ENCODE measurements at places on chromosomes 3 and 15.

DNA sequence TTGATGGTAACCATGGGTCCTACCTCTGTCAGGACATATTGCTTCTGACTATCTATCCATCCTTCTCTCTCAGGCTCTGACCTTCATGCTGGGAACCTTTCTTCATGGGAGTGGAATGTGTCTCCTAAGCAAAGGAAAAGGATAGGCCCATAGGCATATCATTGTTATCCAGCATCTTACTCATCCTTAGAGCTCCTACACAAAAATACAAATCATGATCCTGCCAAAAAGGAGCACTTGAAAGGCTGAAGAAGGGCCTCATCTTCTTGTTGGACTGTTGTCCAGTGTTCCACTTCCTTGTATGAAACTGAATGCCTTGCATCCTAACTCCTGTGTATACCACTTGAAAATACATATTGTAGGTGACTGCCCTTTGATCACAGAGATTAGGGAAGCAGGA, 96.1 kb upstream of the SOX2 start:
- no peak for DNase-seq

- DNase-seq: no peak
Measured at GRCh38 chr15:23671481-23671880, 15.6 kb downstream of the NDN start.

DNA sequence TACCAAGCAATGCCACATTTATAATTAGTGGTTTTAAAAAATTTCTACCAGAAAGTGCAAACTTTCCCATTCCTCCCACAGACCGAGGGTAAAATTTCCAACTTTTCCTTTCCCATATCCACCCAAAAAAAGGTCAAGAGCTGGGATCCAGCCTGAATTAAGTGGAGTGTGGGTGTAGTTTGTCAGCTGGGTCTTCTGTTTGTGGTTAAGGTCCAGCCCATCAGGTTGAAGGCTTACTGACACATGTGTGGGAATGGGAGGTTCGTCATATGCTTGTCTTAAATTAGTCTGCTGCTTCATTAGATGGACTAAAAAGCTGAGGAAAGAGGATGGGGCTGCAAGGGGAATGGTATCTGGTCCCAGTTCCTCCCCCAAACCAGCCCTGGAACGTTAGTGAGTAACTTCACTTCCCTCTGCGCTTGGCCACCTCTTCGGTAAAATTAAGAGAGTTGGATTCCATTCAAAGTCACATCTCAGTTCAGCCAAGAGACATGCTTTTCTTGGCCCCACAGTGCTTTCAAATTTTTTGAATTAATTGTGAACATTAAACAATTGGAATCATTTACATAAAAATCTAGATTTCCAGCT, 59.0 kb upstream of the PLCL2 start:
- DNase-seq: no peak

GRCh38 chr3:39164414-39164813, 11.0 kb upstream of the CSRNP1 start:
- DNase-seq: no peak

DNA sequence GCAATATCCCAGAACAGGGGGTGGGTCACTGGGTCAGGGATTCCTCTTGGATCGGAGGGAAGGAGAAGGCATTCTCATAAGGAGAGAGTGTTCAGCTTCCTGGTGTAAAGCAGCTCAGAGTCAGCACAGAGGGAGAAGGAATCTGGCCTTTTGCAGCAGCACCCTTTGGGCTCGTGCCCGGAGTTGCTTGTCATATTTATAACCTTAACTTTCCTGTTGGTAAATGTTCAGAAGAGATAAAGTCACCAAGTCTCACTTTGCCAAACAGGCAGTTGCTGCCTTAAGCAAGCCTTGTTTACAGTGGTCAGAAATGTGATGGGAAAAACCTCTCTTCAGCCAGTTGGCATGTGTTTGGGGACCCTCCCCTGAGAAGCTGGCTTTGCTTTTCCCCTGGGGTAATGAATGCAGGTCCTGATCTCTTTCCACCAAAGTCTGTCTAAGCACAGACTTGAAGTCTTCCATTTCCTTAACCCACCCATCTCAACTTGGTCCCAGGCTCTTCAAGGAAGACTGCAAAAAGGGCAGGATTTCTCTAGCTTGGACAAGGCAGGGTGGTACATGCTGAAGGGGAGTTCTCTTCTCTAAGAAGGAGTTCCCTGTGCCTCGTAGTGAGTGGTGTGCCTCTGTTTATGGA, 206.9 kb upstream of the BHLHE40 start:
- no peak for DNase-seq

- no peak for DNase-seq
Measured at GRCh38 chr15:41893422-41894250, at the start of gene SPTBN5. Gene SPTBN5, minus strand, starts transcription at chr15:41894053. Its CDS starts 556 bp downstream, at chr15:41893497.

DNA sequence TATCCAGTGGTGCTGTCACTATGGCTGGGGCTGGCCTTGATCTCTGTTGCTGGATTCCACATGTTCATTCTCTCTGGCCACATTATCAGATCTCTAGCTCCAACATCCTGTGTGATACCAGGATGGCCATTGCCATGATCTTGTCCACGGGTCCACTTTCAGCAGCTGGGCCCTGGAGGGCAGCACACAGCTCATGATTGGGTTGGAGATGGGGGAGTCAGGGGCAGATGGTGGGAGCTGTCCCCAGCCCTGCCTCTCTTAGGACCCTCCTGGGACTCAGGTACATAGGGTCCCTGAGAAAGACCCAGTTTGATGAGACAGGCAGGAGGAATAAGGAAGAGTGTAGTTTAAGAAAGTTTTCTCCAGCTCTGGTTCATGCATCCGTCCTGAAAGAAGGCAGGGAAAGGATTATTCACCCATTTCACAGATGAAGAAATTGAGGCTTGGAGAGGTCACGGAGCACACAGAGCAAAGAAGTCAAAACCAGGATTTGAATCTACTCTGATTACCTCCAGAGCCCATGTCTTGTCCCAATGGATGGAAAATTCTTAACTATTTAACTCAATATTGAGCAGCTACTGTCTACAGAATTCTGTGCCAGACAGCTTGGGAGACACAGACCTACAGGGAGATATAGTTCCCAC, 100.5 kb downstream of the LINGO1 start:
- no peak for DNase-seq

DNA sequence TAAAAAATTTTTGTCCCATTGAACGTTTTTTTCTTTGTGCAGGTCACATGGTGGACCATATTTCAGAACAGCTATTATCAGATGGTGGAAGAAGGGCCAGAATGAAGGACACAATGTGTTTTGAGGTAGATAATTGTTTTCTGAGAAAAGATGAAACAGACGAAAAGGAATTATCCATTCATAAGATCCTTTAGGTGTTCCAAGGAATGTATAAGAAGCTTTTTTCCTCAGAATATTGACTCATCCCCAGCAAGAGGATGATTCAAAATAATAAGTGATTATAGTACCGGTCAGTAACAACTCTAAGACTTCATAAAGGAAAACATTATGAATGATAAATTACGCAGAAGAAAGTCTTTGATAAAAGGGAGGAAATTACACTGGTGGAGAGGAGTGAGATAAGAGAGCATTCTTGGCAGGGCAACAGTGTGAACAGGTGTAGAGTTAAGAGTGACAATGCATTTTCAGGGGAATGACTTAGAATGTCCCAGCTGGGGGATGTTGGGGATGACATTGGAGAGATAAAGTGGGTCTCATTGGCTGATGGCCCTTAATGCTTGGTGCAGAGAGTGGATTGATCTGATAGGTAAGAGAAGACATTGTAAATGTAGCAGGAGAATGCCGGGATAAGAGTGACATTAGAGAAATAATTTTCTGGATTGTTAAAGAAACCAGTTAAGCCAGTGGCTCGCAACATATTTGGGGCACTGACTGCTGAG, 27.0 kb upstream of the AQP9 start:
- no peak for DNase-seq

DNA sequence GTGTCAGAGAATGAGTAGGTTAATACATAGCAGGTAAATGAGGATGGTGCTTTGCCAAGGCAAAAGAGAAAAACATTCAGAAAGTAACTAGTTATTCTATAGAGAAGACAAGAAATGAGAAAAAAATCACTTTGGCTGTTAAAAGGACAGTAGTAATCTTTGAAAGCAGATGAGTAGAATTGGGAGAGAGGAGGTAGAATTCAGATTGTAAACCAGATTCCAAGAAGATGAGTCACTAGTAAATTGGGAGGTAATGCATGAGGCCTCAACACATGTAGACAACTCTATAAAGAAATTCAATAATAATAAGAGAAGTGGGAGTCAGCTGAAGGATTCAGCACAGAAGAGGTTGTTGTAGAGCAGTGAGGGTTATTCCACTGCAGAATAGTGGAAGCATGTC, 81.4 kb downstream of the MBNL1 start:
- no peak for DNase-seq

DNA sequence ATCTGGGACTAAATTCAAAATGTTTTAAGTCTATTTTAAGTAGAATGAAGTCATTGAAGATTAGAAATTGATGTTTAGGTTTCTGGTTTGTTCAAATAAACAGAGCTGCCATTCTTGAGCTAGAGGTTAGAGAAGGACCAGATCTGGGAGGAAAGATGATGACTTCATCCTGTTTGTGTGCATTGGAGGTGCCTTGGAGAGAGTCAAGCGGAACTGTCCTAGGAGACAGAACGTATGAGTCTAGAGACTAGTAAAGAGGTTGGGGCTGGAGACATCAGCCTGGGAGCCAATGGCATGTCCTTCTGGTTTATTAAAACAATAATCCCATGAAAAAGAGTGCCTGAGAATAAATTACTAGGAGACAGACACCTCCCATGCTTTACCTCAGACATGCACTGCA, 303.4 kb downstream of the KBTBD8 start:
- no peak for DNase-seq

GRCh38 chr3:171652932-171653331, 157.4 kb downstream of the PLD1 start:
- no peak for DNase-seq

- DNase-seq: no peak
Measured at GRCh38 chr15:95973566-95974256, 356.8 kb upstream of the NR2F2 start.

DNA sequence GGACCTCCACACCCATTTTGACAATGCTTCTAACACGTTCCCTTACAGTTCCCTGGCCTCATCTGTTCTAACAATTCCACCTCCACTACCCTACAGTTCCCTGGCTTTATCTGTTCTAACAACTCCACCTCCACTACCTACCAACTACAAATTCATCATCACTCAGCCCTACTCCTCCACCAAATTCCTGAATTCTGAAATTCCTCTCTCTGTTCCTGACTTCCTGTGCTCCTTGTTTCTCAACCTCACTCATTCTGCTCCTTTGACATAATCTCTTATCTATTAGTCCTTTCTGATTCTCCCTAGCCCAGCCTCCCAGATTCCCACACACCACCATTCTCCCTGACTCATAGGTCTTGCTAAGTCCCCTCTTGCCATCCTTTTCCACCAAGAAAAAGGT, 22.5 kb downstream of the UPK1B start:
- DNase-seq: no peak

DNA sequence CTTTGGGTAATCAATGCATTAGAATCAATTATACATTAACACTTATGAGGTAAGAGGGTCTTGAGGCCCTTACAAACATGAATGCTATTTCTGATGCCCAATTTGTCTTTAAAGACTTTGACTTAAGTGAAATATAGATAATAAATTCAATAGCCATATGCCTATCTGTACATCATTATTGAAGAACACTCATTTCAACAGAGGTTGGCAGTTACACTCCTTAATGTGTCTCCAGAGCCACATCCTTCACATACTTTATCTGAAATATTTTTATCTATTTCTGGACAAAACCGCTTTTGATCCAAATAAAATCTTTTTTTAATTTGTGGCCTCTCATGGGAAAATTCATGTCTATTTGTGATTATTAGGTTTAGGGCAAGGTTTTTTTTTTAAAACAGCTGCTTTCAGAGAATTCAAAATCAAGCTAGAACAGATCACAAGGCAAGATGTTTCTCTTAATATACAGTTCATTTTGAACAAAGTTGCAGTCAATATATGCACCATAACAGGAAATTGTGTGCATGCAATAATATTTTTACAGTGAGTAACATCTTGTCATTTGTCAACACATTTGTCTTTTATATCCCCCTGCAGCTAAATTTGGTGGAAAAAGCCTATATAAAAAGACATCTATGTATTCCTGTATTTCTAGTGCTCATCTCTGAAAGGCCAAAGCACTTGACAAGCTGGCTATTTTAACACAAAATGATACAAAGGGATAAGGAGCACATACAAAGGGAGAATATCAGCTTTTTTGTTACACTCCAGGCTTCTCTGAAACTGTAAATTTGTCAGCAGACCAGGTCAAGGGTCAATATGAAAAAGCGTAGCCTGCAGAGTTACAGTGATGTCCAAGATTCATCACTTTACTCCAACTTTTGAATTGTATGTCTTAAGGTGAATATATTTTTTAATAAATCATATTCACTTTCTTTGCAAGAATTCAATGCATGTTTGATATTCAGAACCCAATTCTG, 146.2 kb upstream of the DPH6 start:
- no peak for DNase-seq

DNA sequence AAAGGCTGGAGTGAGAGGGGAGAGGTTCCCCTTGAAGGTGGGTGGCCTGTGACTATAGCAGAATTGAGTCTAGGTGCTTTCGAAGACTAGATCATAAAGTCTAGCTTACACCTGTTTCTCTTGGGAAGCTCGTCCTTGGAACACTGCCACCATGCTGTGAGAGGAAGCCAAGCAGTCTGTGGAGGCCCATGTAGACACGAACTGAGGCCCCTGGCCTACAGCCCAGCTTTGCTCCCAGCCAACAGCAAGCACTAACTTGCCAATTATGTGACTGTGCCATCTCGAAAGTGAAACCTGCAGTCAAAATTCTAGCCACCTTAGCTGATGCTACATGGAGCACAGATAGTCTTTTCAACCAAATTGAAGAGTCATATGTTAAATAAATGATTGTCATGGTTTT, 190.5 kb upstream of the NECTIN3 start:
- no peak for DNase-seq

DNA sequence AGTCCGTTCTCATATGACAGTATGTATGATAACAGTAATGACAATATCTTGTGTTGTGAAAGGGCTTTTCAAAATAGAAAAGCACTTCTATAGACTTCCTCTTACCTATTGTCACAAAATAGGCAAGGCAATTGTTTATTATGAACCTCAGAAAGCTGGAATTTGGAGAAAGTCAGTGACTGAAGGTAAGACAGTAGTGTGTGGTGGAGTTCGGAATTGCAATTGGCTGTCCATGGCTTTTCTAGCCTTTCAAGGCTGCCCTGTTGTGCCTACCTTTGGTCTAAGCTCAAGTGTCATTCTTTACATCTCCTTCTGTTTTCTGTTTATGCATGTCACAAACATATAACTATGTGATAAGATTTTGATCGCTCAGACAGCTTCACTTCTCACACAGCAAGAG, 219.3 kb upstream of the NR2E3 start:
- no peak for DNase-seq
